ENCODE measurements at places on chromosomes 2 and 18. TPM values are rescaled to one million over a fixed set of nuclear protein-coding genes. Genes with fewer than 3 reads are reported as not detected.
A peak's percentile ranks its signal among the peaks of the same experiment; 100 is the strongest.

GRCh38 chr2:5145801-5146200 lies 546.4 kb upstream of the SOX11 start:
- H3K4me1 ChIP-seq: no peaks in the 10 kb centered on the region
- H3K27ac ChIP-seq: no peak overlapping the region
- no peak for DNase-seq

DNA sequence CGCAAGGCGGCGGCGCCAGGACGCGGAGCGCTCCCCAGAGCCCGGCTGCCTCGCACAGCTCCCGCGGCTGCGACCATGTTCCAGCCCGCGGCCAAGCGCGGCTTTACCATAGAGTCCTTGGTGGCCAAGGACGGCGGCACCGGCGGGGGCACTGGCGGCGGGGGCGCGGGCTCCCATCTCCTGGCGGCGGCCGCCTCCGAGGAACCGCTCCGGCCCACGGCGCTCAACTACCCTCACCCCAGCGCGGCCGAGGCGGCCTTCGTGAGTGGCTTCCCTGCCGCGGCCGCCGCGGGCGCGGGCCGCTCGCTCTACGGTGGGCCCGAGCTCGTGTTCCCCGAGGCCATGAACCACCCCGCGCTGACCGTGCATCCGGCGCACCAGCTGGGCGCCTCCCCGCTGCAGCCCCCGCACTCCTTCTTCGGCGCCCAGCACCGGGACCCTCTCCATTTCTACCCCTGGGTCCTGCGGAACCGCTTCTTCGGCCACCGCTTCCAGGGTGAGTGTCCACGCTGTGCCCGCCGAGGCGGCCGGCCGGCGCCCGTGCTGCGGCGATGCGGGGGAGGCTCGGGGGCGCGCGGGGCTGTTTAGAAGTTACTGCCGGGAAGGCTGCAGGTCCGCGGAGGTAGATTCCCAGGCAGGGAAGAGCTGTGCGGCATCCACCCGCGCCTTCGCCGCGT lies 696 bp downstream of the EMX1 start:
- DNase-seq: no peak
- H3K27ac ChIP-seq: no peak overlapping the region
- H3K36me3 ChIP-seq: no peaks in the 10 kb centered on the region
- peaks cover 86% of the 10 kb centered on the region for H3K27me3 ChIP-seq
- no peak overlapping the region for H3K4me3 ChIP-seq
- H3K4me1 ChIP-seq: peaks cover 14% of the 10 kb centered on the region

GRCh38 chr2:127191331-127192219 lies 28.5 kb downstream of the CYP27C1 start:
- H3K36me3 ChIP-seq: 0 out of 2 replicates have a peak, but pooled peaks cover 4% of the 10 kb centered on the region
- H3K27me3 ChIP-seq: no peaks in the 10 kb centered on the region
- no peak overlapping the region for H3K4me3 ChIP-seq
- H3K4me1 ChIP-seq: no peaks in the 10 kb centered on the region
- DNase-seq: no peak

DNA sequence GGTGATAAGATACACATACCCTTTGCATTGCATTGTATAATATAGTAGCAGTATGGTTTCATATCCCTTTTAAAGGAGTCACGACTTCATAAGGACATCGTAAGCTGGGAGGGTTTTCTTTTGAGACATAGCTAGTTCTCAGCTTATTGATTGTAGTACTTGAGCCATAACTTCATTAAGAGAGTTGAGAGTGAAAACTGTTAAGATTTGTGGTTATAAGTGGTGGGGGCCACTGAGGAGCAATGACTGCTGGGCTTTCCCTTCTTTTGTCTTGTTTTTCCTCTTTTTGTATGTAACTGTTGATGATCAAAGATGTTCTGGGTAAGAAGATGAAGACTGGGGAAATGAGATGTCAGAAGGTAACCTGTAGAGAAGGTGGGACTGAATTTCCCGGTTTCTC lies 11.0 kb downstream of the EIF5B start:
- no peak for DNase-seq
- no peaks in the 10 kb centered on the region for H3K36me3 ChIP-seq
- no peaks in the 10 kb centered on the region for H3K4me1 ChIP-seq
- no peaks in the 10 kb centered on the region for H3K27me3 ChIP-seq

GRCh38 chr18:29556070-29556469 lies 1379.1 kb upstream of the CDH2 start:
- no peak overlapping the region for H3K27ac ChIP-seq
- H3K4me1 ChIP-seq: no peaks in the 10 kb centered on the region
- no peak for DNase-seq
- H3K36me3 ChIP-seq: no peaks in the 10 kb centered on the region

DNA sequence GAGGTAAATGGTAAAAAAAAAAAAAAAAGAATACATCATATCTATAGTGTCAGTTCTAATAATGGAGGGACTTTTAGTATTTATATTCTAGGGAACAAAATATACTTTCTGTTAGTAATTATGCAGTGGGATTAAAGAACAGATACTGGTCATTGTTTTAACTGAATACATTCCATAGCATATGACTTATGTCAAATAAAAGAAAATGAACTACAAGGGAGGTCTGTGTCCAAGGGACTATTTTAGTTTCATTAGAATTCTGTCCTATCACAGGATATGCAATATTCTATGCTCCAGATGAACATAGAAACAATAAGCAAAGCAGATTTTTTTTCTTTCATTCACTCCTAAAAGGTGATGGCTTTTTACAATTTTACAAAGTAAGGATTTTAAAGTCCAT lies 154.2 kb upstream of the ZEB2 start:
- H3K4me3 ChIP-seq: no peak overlapping the region
- no peak overlapping the region for H3K27ac ChIP-seq
- H3K27me3 ChIP-seq: no peaks in the 10 kb centered on the region
- no peak for DNase-seq
- H3K36me3 ChIP-seq: no peaks in the 10 kb centered on the region
- no peaks in the 10 kb centered on the region for H3K4me1 ChIP-seq

- H3K27me3 ChIP-seq: no peaks in the 10 kb centered on the region
- H3K27ac ChIP-seq: no peak overlapping the region
- H3K4me1 ChIP-seq: peaks cover 28% of the 10 kb centered on the region
- no peak overlapping the region for H3K4me3 ChIP-seq
- DNase-seq: no peak
Observed at GRCh38 chr2:68974946-68975665, 670 bp downstream of the GKN1 start.

- H3K4me1 ChIP-seq: peaks cover 5% of the 10 kb centered on the region
- DNase-seq: no peak
- H3K27me3 ChIP-seq: no peaks in the 10 kb centered on the region
- no peak overlapping the region for H3K27ac ChIP-seq
- no peak overlapping the region for H3K4me3 ChIP-seq
- H3K36me3 ChIP-seq: no peaks in the 10 kb centered on the region
Observed at GRCh38 chr18:50527636-50528307, 32.1 kb upstream of the MAPK4 start.

- H3K36me3 ChIP-seq: no peaks in the 10 kb centered on the region
- H3K4me3 ChIP-seq: no peak overlapping the region
- 0 out of 2 replicates have a peak, but pooled peaks cover 4% of the 10 kb centered on the region for H3K27me3 ChIP-seq
- no peak for DNase-seq
- H3K27ac ChIP-seq: no peak overlapping the region
- no peaks in the 10 kb centered on the region for H3K4me1 ChIP-seq
Observed at GRCh38 chr2:217746808-217747207, 256.0 kb downstream of the TNS1 start.

DNA sequence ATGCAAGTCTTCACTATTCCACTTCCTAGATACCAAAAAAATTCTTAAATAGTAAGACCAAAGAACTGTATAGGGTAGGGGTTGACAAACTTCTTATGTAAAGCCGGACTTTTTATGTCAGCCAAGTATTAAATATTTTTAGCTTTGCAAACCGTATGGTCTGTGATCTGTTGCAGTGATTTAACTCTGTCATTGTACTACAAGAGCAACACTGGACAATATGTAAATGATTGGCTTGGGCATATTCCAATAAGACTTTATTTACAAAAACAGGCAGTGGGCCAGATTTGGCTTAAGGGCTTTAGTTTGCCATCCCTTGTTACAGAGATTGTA lies 48.0 kb downstream of the MGAT5 start:
- H3K27ac ChIP-seq: no peak overlapping the region
- no peak overlapping the region for H3K4me3 ChIP-seq

GRCh38 chr2:239337122-239337876 lies 63.5 kb downstream of the HDAC4 start:
- DNase-seq: no peak
- no peaks in the 10 kb centered on the region for H3K27me3 ChIP-seq
- H3K27ac ChIP-seq: no peak overlapping the region
- no peaks in the 10 kb centered on the region for H3K4me1 ChIP-seq
- no peaks in the 10 kb centered on the region for H3K36me3 ChIP-seq

DNA sequence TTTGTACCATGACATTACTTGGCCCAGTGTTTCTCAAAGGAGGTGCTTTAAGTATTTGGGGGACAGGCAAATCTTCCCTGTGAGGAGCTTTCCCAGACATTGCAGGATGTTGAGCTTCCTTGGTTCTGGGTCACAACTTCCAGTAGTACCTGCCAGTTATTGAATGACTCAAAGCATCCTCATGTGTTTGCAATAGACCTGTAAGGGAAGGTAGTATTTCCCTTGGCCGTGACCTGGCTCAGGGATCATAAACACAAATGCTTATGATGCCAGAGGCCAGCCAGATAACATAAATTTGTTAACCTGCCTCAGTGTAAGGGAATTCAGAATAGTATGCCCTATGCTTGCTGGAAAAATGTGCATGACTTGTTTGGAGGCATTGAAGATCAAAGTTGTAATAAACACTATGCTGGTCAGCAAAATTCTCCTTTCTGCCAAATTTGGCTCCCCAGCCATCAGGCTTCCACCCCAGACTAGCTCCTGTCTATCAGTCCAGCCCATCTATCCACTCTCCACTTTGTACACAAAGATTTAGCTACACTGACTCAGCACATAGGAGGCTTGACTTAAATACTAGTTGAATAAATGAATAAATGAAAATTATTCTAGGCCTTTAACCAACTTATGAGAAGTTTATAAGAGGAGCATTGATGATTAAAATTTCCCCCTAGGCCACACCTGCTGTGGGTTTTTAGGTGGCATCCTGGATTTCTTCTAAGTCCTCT lies 102.0 kb upstream of the EFEMP1 start:
- no peak overlapping the region for H3K27ac ChIP-seq
- H3K36me3 ChIP-seq: no peaks in the 10 kb centered on the region
- no peak for DNase-seq
- no peak overlapping the region for H3K4me3 ChIP-seq

DNA sequence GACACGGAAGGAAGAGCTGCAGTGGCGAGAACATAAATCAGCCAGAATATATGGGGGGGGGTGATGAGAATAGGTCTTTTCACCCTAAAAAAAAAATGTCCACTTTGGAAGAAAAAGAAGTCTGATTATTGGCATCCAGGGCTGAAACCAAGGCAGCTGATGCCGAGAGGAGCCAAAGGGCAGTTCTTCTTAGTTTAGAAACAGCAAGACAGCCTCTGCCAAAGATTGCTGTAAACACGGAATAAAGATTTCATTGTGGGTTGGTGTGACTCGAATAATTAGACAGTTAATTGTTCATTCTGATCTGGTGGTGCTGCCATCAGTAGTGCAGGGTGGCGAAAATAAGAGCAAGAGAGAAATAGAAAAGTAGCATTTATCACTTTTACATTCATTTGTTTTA lies 3.5 kb downstream of the CDH20 start:
- no peak for DNase-seq
- no peaks in the 10 kb centered on the region for H3K27me3 ChIP-seq
- H3K27ac ChIP-seq: no peak overlapping the region
- H3K36me3 ChIP-seq: no peaks in the 10 kb centered on the region
- H3K4me1 ChIP-seq: no peaks in the 10 kb centered on the region
- H3K4me3 ChIP-seq: no peak overlapping the region

DNA sequence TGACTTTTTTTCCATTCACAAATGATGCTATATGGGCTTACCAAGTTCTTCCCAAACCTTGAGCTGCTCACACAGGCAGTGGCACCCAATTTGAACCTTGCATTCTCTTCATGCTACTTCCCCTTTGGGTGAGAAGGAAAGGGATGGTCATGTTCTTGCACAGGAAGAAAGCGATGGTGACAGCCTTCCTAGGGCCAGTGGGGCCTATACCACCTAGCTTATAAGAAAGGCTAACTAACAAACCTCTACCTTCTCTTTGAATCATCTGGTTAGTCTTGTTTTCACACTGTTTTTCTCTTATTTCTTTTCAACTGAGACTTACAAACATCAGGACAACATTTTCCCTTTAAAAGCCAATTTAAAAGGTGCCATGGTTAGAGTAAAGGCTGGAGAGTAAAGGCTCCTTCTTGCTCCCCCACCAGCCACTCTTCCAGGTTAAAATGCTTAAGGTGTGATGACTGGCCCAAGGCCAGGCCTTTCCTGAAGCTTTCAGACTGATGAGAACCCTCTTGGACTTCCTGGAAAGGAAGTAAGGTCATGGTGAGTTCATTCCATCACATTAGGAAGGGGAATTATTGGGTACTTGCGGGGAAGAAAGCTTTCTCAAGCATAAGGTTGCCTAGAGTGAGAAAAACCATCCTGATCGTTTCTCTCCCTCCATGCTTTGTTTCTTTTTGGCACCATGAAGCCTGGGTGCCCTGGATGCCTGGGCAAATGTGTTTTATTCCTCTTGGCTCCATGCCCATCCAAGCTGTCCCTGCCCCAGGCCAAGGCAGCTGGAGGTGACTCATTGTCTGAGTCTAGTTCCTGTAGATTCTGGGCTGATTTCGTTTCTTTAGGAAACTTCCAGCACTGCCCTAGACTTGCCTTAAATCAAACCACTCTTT lies 41.4 kb upstream of the ITGB6 start:
- DNase-seq: peak; percentile 80
- H3K4me1 ChIP-seq: peaks cover 29% of the 10 kb centered on the region
- H3K36me3 ChIP-seq: no peaks in the 10 kb centered on the region

- no peaks in the 10 kb centered on the region for H3K4me1 ChIP-seq
- H3K27ac ChIP-seq: no peak overlapping the region
- no peak overlapping the region for H3K4me3 ChIP-seq
- no peak for DNase-seq
- H3K36me3 ChIP-seq: no peaks in the 10 kb centered on the region
Observed at GRCh38 chr2:164561416-164561815, 59.9 kb downstream of the GRB14 start.

DNA sequence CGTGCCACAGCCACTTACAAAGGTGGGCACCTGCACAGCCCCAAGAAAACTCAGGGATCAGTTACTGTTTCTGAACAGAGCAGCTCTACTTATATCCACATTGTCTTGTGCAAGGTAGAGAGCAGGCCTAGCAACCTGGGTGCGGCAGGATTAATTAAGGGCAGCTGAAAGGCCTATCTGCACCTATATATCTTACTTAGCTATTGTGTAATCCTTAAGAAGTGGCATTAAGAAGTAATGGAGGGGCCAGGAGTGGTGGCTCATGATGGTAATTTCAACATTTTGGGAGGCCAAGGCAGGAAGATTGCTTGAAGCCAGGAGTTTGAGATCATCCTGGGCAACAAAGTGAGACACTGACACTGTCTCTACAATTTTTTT lies 12.8 kb upstream of the ARL5A start:
- no peaks in the 10 kb centered on the region for H3K36me3 ChIP-seq
- H3K27me3 ChIP-seq: no peaks in the 10 kb centered on the region
- DNase-seq: no peak
- H3K27ac ChIP-seq: no peak overlapping the region

The UBXN2A gene
- total RNA-seq: 16.9 TPM

The VSNL1 gene
- total RNA-seq: not detected

The KHK gene
- total RNA-seq: 10.4 TPM

The SNORC gene
- 20.0 TPM for total RNA-seq

The M1AP gene
- 7.7 TPM for total RNA-seq

The SKA1 gene
- 18.3 TPM for total RNA-seq

The STARD6 gene
- total RNA-seq: not detected

The LPIN1 gene
- 43.1 TPM for total RNA-seq

The CCDC178 gene
- not detected for total RNA-seq
